ENCODE measurements at places on chromosomes 13 and 19.

GRCh38 chr13:80039000-80039399 lies 301.9 kb downstream of the SPRY2 start:
- DNase-seq: no peak

DNA sequence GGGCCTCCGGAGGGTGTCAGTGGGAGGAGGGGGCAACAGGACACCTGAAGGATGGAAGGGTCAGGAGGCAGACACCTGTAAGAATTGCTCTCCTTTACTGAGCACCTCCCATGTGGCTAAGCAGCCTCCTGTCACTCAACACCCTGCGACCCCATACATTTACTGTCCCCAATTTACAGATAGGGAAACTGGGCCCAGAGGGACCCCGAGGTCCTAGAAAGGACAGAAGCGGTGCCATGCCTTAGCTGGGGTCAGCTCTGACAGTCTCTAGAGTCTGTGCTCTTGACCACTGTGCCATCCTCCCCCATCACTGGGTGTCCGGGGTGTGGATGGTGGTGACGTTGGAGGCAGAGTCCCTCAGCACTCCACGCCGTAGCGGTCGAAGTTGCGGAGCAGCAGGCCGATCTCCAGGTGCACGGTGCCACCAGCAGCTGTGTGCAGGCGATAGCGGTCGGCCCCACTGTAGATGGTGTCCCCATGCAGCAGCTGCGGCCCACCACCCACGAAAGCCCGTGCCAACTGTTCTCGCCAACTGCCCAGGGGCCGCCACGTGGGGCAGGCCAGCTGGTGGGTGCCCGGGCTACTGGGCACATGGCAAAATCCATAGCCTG lies 726 bp upstream of the TGFB1 start:
- no peak for DNase-seq

- no peak for DNase-seq
Measured at GRCh38 chr13:44403461-44404056, 29.9 kb downstream of the SERP2 start.

DNA sequence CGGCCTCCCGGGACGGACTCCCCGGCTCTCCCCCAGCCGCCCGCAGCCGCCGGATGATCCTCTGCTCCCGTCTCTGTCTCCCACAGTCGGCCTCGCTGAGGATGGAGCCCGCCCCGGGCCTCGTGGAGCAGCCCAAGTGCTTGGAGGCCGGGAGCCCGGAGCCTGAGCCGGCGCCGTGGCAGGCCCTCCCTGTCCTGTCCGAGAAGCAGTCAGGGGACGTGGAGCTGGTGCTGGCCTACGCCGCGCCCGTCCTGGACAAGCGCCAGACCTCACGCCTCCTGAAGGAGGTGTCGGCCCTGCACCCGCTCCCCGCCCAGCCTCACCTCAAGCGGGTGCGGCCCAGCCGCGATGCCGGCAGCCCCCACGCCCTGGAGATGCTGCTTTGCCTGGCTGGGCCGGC lies 6.8 kb downstream of the ADAT3 start:
- DNase-seq: no peak

DNA sequence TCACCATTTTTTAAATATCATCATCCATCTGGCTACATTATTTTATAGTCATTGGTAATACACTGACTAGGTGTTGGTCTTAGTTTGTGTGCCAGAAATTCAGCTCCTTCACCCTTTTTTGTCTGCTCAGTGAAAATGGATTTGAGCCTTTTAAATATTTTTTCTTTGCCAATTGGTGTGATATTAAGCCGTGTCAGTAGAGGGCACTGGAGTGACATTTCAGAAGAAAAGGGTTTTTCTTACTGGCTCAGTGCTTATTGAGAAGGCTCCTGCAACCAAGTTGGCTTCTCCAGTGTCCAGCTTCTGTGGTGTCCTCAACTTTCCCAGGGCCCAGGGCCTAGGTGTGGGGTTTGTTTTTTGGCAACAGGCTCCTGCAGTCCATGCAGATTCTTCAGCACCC lies 546.6 kb downstream of the DACH1 start:
- no peak for DNase-seq

- DNase-seq: no peak
Measured at GRCh38 chr19:12545267-12545666, 6.0 kb downstream of the ZNF564 start.
